ENCODE measurements at places on chromosomes 12 and 14. TPM values are rescaled to one million over a fixed set of nuclear protein-coding genes. Genes with fewer than 3 reads are reported as not detected.

- no peaks in the 10 kb centered on the region for H3K36me3 ChIP-seq
- DNase-seq: no peak
- no peaks in the 10 kb centered on the region for H3K27me3 ChIP-seq
- no peak overlapping the region for H3K27ac ChIP-seq
- H3K4me3 ChIP-seq: no peak overlapping the region
Measured at GRCh38 chr12:107503129-107503855, 182.3 kb upstream of the PWP1 start.

DNA sequence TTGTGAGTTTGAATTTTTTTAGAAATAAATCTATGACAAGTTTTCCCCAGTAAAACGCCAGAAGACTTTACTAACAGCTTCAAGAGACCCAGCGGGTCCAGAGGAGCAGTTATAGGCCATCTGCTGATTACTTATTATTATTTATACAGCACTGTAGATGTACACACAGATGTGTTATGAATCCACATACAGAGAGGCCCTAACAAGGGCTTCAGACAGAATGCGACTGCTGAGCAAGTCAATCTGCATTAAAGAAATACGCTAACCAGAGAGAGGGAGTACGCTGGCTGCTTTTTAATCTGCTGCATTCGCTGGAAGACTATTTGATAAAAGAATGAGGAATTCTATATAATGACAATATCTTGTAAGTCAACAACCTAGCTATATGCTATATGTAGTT lies 32.5 kb downstream of the ATF7 start:
- H3K4me3 ChIP-seq: no peak overlapping the region
- H3K4me1 ChIP-seq: no peaks in the 10 kb centered on the region
- H3K36me3 ChIP-seq: no peaks in the 10 kb centered on the region

Gene TXNDC16
- 4.7 TPM for total RNA-seq

Gene WSB2
- 48.9 TPM for total RNA-seq

Gene ENDOU
- not detected for total RNA-seq
